Stimulated activated CD4-positive, alpha-beta T cell treated with anti-CD3 and anti-CD28 coated beads, TNF-alpha, amount 100 ng/mL, for 48 hours (primary cell): ENCODE measurements at places on chromosomes 2 and 18.

DNA sequence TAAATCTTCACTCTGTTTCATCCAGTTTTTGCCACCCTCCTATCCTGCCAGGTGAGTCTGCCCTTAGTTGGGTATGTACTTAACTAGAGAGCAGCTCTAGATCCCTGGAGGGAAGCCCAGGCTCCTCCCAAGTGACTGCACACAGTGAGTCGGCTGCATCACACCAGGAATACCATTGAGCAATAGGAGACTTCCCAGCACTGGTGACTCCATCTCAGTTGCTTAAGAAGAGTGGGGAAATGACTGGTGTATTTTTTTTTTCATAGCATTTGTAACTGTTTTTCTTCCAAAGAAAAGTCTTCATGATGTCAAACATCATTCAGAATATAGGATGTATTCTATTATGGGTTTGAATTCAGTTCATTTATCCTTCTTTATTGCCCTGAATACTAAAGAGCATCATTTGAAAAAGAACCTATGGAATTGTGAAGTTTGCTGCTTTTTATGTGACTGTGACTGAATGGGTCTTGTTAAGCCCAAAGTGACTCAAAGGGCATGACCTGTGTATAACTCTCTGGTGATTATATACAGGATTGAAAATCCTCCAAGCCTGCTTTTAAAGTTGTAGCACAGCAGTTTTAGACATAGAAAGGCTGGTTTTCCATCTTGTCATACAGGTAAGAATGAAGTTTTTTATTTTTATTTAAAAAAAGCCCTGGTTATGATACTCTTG, 84.3 kb downstream of the MAP3K20 start:
- no peak for DNase-seq

GRCh38 chr2:51812138-51812866, 780.4 kb upstream of the NRXN1 start:
- no peak for DNase-seq

DNA sequence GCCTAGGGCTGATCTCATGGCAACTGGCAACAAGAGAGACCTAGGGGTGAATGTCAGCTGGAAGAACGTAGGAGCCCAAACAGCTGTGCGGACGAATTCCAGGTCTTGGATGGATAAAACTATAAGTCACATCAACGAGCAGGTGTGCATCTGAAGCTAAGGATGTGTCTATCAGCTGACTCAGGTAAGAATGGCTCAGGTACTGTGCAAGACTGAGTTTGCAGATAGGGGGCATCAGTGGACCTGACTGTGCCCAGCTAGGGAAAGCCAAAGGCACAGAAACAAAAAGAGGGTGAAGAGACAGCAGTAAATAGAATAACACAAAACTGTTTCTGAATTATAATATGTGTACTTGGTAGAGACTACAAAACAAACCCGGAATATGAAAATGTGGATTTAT, 357.3 kb downstream of the ZEB2 start:
- DNase-seq = peak; percentile 4

GRCh38 chr2:70546885-70547284, 6.7 kb downstream of the TGFA start:
- DNase-seq = no peak

- DNase-seq = no peak
Measured at GRCh38 chr2:138974651-138975050, 194.5 kb upstream of the NXPH2 start.

DNA sequence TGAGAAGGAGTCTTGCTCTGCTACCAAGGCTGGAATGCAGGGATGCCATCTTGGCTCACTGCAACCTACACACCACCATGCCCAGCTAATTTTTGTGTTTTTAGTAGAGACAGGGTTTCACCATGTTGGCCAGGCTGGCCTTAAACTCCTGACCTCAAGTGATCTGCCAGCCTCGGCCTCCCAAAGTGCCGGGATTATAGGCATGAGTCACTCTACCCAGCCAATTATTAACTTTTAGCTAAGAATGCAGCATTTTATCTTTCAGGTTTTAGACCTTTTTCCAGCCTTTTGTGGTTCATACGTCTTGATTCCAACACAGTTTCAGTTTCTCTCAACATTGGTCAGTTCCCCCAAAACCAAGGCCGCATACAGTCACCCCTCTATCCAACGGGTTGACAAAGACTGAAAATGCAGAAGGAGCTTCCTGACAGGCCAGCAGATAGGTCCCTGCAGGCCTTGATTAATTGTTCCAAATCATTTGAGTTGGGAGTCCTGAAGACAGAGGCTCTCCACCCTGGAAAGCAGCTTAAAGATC, 262.2 kb upstream of the KLHL29 start:
- DNase-seq = no peak

DNA sequence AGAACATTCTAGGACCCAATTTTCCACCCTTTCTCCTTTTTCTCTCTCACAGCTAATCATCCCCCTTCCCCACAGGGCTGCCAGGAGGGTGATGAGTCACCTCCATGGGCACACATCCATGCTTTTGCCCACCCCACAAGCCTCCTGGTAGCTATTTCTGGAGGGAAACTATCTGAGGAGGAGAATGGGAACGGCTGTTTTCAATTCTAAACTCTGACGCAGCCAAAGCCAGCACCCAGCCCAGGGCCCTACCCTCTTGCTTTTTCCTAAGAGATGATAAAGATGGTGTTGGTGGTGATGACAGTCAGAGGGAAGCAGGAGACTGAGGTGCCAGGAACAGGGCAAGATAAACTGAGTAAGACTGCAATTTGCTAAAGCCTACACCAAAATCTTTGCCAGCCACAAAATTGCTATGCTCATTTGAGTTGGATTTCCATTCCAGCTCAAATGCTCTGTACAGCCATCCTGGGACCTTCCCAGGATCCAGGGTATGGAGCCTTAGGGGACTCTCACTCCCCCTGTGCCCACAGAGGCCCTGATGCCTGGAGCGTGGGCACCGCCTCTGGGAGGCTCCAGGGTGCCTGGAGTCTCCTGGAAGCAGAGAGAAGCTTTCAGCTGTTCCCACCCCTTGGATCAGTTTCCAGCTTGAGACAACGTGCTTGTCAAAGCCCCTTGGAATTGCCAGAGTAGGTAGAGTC, 62.0 kb upstream of the FZD7 start:
- DNase-seq = no peak

DNA sequence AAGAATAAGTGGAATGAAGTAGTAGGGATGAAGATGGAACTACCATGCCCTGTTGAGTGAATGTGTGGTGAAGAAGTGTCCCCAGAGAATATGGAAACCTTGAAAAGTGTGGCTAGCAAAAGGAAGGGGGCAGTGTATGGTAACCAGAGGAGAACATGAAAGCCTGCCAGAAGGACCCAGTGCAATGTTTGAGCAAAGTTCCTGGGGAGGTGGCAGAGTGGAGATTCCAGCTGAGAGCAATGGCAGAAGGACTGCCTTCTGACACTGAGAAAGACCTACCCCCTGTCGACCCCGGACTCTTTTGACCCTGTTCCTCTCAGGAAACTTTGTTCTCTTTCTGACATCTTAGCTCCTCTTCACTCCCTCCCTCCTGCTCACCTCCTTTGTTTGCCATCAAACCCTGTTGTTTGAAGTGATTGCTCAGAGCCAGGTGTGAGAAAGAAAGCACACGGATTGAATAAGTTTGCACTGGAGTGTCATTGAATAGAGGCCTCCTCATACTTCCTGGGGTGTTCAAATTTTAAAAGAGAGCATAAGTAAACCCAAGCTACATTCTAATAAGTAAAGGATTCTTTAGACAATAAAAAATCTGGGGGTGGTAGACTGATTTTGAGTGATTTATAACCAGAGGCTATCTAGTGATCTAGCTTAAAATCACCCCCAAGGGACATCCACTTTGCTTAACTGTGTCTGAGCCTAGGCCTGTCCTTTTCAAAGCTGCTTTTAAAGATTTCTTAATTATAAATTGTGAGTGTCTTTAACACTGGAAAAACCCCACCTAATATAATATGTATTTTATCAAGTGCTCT, 57.1 kb downstream of the TRIB2 start:
- DNase-seq = no peak

- DNase-seq = no peak
Measured at GRCh38 chr18:25815659-25816058, 274.8 kb downstream of the SS18 start.

- no peak for DNase-seq
Measured at GRCh38 chr2:85148190-85148589, 15.0 kb downstream of the TCF7L1 start.
